ENCODE measurements at places on chromosomes 5 and 9.
A peak's percentile ranks its signal among the peaks of the same experiment; 100 is the strongest.

DNA sequence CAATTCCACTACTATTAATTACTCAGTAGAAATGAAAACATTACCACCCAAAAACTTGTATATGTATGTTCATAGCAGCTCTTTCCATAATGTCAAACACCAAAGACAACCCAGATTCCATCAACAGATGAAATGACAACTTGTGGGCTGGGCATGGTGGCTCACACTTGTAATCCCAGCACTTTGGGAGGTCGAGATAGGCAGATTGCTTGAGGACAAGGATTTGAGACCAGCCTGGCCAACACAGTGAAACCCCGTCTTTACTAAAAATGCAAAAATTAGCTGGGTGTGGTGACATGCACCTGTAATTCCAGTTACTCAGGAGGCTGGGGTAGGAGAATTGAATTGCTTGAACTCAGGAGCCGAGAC lies 11.5 kb downstream of the UIMC1 start:
- DNase-seq = no peak

GRCh38 chr5:110580625-110581024 lies 145.8 kb downstream of the TMEM232 start:
- DNase-seq = no peak

DNA sequence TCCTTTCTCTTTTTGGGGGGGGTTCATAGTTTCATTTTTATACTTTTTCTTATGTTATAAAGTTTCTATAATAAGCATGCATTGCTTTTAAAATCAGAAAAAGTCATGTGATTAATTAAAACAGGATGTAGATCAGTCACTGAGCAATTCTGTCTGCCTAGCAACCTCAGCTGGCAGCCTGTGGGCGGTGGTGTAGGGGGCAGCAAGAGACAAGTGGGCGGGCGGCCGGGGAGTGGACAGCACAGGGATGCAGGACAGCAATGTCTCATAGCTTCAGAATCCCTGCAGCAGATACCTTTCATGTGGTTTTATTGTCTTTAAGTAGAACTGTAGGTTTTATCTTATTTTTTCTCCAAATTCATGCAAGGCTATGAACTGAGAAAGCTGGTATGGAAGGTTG lies 101.9 kb upstream of the S1PR3 start:
- no peak for DNase-seq

DNA sequence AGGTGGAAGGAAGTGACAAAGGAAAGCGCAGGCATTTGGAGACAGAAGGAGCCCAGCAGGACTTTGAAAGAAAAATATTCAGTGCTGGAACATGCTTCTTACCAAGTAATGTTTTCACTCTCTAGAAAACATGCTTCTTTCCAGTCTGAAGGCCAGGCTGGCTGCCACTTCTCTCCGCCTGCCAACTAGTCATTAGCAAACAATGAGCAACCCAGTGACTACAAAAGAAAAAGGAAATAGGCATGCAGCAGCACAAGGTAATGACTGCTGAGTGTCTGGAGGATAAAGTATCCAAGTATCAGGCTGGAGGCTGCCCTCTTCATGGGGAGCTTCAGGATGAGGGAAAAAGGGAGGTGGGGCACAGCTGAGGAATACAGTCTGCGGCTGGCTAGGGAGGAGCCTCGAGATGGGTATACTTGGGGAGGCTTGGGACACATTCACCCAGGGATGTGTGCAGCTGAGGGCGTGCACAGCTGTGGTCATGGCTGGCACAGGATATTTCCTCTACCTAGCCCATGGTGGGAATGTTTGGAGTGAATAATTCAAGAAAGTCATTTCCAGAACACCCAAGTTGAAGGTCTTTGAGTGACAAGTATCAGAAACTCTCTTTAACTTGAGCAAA lies 161.5 kb upstream of the KIF2A start:
- peak; percentile 73 for DNase-seq

DNA sequence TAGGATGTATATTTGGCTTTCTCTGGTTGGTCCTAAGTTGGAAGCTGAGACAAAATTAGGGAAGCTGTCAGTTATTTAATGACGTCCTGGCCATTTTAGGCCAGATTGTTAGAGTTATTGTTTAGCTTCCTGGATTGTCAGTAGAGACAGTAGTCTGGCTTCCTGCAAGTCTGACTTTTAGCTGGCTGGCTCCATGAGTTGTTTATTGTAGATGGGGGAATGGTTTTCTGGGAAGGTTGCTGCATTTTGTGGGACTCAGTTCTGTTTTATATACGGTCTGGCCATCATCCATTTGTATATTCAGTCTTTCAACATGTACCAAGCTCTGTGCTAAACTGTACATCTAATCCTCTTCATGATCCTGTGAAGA lies 68.3 kb downstream of the SGCD start:
- DNase-seq = no peak

DNA sequence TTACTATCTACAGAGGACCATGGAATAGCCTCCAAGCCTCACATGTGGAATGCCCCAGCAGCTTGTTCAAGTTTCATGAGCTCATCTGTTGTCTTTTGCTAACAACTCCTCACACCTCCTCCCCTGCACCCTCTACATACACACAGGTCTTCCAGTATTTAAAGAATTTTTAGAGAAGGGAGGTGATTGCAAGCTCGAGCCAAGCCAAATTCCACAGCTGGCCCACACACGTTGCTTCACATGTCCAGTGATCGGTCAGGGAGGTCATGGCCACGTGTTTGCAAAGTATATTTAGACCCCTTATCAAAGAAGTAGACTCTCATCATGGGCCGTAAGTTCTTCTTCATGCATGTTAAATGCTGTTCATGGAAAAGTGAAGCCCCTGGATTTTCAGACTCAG lies 281.7 kb downstream of the OSTF1 start:
- DNase-seq = no peak

GRCh38 chr5:176508603-176509002 lies 28.6 kb downstream of the RNF44 start:
- no peak for DNase-seq

DNA sequence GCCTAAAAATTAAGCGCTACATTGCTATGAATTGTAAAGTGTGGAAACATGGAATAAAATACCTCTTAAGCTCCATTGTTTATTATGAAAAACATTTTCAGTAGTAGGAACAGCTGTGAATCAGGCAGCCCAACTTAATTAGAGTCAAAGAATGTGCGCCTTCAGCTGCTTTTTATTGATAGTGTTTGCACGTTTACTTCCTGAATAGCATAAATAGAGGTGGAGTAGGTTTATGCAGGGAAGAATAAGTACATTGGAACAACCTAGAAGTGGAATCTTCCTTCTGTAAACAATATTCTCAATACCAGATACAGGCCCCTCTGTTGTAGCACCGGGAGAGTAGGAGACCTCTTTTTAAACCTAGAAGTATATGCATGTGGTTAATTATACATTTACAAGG lies 79.9 kb downstream of the IQGAP2 start:
- no peak for DNase-seq

- no peak for DNase-seq
These were observed 122.0 kb downstream of the COL23A1 start for GRCh38 chr5:178468196-178468685.

DNA sequence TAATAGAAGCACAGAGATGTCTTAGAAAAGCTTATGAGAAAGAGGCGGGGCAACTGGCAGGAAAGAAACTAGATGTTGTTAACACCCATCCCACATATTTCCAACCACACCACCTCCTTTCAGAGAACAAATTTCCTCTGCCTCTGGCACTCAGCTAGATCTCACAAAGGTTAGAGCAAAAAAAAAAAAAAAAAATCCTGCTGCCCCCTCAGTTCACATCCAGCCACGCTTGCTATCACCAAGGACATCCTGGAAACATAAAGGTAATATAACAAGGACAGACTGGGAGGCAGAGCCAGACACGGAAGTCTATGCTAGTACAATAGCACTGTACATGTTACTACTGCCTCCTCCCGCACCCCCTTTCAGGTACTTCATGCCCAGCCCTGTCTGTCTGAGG lies 238.0 kb upstream of the PTGER4 start:
- no peak for DNase-seq

DNA sequence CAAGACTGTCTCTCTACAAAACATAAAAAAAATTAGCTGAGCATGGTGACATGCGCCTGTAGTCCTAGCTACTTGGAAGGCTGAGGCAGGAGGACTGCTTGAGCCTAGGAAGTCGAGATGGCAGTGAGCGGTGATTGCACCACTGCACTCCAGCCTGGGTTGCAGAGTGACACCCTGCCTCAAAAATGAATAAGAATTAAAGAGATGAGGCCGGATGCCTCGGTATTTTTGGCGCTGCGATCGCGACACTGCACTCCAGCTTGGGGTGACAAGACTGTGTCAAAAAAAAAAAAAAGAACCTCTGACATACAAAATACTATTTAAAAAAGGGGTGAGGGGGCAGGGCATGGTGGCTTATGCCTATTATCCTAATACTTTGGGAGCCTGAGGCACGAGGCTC lies 7.3 kb downstream of the GPBP1 start:
- no peak for DNase-seq

DNA sequence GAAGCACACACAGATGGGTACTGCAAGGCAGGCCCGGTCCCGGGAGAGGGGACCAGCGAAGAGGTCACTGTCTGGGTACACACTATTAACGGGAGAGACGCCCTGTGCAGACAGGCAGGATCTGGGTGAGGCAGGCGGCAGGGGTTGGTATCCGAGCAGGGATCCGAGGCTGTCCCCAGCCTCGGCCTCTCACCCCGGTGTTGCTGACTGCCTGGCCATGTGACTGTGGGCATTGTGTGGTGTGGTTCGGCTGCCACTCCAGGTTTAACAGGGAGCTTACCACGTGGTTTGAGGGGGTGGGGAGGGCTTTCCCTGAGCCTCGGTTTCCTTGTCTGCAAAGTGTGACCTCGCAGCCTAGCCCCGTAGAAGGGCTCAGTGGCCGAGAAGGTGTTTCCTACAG lies 11.1 kb upstream of the RALGDS start:
- peak; percentile 51 for DNase-seq

GRCh38 chr9:34240006-34240405 lies 61.2 kb downstream of the UBAP1 start:
- no peak for DNase-seq

GRCh38 chr5:92494508-92494907 lies 1086.5 kb downstream of the NR2F1-AS1 start:
- DNase-seq = no peak

DNA sequence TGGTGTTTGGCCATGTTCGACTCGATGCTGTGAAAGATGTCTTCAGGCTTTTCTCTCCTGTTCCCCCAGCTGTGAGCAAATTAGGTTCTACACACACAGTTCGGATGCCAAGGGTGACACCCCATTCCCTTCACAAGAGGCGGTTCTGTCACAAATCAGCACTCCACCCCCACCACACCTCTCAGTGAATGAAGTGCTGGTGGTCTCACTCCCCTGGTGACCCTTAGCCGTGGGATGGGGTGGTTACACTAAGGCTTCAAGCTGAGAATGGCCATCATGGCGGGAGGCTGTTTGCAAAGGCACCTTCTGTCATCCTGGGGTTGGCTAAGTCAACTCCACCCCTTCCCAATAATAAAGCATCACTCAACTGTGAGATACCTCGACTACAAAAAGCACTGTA lies 26.4 kb downstream of the AMBP start:
- DNase-seq = no peak

DNA sequence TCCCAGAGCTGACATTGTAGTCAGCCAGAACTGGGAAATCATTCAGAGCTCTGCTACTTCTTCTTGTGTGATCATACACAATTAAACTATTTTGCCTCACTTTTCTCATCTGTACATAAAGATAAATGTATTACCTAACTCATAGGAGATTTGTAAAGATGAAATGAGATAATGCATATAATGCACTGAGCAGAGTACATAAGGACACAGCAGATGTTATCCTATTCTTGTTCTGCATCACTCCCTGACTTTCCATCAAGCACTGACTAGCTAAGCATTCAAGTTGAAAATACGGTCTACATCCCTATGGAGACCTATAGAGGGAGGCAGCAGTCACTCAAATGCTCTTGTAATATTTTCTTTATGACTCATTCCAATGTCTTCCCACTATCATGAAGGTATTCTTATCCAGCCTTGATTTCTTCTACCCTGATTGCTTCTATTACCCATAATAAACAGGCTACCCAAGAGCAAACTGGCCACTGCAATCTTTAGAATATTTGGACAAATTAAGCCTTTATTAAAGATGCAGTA lies 16.3 kb upstream of the PRR16 start:
- no peak for DNase-seq

DNA sequence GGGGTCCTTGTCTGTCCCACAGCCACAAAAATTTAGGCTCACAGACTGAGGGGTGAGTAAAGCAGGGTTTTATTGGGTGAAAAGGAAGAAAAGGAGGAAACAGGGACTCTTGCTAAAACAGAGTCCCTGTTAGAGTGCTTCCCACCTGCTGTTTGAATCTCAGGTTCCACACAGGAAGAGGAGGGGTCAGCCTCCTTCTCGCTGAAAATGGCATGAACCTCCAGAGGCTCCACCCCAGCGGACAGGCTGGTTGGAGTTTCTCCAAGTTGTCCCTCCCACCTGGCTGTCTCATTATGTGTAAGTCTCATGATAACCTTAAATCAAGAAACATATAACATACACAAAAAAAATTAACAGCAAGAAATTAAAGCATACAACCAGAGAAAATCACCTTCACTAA lies 28.3 kb upstream of the UHRF2 start:
- DNase-seq = no peak

- no peak for DNase-seq
These were observed 443.6 kb upstream of the GRAMD2B start for GRCh38 chr5:125979636-125980035.

DNA sequence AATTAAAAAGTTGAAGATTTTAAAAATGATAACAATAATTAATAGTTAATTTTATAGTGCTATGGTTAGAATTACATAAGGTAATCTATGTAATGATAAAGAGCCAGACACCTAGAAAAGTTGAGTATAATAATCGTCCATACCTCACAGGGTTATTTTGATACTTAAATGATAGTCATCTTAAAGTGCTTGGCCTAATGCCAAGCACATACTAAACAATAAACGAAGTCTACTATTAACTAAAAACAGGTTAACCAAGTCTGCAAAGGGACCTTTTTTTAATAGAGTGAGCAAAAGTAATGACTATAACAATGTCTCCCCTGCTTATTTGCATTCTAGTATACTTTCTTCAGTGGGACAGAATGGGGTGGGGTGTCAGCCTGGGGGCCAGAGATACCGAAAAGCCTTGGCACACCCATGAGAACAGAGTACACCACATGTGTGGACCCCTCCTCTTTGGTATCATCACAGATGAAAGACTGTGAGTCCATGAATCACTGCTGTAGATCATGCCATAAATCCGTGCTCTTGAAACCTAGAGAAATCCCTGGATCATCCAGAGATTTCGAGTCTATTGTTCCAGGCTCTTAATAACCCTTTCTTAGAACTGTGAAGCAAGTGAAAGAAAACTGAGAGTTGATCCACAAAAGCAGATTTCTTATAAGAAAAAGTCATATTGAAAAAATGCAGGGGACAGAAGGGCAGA lies 249.5 kb downstream of the PRELID2 start:
- no peak for DNase-seq

GRCh38 chr5:139131465-139131864 lies 66.7 kb downstream of the SIL1 start:
- peak; percentile 58 for DNase-seq

GRCh38 chr9:124929464-124929863 lies 11.4 kb downstream of the GOLGA1 start:
- no peak for DNase-seq

Measured in pons (tissue), 1 donor.